Activated CD4-positive, alpha-beta T cell treated with anti-CD3 and anti-CD28 coated beads, Interleukin-2, Interleukin-6, amounts not matched to agents 100 ng/mL and 50 ng/mL, durations not matched to agents 16 hours and 8 hours (primary cell): ENCODE measurements at places on chromosomes 1 and 21.

DNA sequence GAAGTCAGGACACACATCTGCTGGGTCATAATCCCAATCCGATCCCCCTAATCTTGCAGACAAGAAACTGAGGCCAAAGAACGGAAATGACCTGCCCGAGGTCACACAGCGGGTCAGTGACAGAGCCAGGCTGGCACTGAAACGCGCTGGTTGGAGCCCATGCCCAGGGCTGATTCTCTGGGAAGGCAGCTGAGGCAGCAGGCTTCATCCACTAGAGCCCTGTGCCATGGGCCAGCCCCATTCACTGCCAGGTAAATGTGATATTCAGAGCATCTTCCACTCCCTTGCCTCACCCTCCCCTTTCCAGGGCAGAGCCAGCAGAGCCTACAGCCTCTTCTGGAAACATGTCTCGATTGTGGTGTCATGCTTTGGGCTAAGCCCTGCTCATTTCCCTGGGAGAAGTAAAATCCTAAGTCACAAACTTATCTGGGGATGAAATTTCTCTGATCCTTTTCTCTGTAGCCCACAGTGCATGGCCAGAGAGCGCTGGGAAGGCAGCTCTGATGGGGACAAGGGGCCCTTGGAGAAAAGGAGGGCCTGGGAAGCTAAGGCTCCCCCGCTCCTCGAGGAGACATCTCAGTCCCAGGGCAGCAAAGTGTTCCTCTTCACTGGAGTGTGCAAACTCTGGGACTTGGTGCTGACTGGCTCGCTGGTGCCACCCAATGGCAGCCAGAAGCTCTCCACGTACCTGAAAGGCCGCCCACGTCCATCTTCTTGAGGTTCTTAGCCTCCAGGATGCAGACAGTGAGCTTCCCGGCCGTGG is 110.4 kb downstream of the SYT2 start:
- DNase-seq: peak; percentile 50

DNA sequence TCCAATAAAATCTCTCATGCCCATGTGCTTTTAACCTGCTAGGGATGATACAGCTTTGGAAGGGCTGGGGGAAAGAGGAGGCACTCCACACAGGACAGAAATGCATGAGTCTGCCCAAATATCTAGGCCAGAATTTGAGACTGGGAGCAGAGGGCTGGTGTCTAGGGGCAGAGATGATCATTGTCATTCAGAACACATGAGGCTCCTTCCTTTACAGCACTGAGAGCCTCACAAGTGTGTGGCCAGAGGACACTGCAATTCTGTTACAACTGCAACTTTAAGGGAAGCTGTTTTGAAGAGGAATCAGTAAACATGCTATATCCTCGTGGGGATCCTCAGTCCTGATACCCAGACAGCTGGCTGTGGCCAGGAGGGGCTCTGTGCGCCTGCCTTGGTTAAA is 541.3 kb downstream of the OMA1 start:
- DNase-seq: no peak

DNA sequence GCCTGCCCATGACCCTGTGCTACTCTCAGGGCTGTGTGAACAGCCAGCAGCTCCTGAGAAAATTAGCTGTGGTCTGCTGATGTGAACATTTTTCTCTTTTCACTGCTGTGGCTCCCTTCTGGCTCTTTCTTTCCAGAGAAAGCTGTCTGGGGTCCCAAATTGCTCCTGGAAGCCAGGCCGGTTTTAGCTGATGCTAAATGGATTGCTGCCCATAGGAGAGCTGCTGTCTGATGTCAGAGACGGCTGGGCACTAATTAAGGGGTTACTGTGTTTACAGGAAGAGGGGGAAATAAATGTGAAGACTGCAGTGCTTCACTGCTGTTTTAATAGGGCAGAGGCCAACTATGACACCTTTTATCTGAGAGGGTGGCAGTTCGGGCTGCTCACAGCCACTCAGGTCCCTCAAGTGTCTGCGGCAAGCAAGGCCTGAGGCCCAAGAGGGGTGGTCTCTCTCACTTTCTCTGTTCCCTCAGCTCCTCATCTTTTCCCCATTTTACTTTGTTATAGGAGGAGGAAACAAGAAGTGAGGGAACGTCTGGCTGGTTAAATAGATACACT is 106.0 kb upstream of the GNG12 start:
- DNase-seq: no peak

DNA sequence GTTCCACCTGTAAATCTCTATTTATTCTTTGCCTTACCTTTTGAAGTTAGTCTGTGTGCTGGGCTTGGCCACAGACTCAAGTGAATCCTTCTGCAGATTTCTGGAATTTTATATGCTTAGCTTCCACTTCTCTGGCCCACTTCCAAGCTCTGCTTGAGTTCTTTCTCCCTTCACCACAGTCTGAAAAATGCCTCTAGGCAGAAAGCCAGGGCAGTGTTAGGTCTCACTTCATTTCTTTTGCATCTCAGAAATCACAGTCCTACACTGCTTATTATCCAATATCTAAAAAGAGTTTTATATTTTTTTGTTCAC is 48.9 kb downstream of the INKA2 start:
- no peak for DNase-seq

- no peak for DNase-seq
These were observed 9.9 kb upstream of the KLHDC7A start for GRCh38 chr1:18470671-18471355.

GRCh38 chr1:37682334-37682987 is 9.9 kb upstream of the CDCA8 start:
- peak; percentile 80 for DNase-seq

- peak; percentile 85 for DNase-seq
These were observed at the start of gene CD52 for GRCh38 chr1:26317612-26318337. TSS of gene CD52 (plus strand) at chr1:26317958. CDS start at chr1:26318018, 60 bp downstream.

GRCh38 chr1:184672013-184672726 is 82.5 kb downstream of the EDEM3 start:
- no peak for DNase-seq

GRCh38 chr21:18443085-18443484 is 39.5 kb upstream of the TMPRSS15 start:
- DNase-seq: no peak

- peak; percentile 3 for DNase-seq
These were observed 99.4 kb upstream of the JUN start for GRCh38 chr1:58883037-58883887.

DNA sequence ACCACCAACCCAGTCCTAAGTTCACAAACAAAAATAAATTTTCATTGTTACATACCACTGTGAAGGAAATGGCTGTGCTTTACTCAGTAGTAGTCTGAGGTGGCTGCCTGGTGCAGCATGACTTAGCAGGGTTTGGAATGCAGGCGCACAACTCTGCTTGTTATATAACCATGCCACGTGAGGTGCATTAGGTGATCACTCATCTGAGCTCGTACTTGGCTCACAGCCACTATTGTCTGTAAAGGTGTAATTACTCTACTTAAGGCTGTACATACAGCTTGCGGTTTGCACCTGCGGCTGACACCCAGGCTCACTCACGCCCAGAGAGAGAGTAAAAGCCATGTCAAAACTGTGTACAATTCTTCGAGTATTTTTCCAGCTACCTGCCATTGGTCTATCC is 599.4 kb downstream of the LTN1 start:
- no peak for DNase-seq

DNA sequence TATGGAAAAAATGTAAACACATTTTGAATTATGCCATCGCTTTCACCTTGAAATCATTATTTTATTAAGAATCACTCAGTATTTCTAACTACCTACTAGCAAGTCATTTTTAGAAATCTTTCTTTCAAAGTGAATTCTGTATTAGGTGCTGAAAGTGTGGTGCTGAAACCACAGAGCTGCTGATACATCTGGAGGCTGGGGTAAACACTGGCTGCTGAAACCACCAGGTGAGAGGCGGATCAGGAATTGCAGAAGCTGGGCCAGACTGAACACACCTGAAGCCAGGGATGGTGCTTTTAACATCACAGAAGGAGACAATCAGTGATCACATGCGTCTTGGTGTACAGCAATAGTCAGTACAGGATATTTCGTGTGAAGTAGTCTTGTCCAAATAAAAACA is 42.2 kb upstream of the KCNE1 start:
- no peak for DNase-seq

DNA sequence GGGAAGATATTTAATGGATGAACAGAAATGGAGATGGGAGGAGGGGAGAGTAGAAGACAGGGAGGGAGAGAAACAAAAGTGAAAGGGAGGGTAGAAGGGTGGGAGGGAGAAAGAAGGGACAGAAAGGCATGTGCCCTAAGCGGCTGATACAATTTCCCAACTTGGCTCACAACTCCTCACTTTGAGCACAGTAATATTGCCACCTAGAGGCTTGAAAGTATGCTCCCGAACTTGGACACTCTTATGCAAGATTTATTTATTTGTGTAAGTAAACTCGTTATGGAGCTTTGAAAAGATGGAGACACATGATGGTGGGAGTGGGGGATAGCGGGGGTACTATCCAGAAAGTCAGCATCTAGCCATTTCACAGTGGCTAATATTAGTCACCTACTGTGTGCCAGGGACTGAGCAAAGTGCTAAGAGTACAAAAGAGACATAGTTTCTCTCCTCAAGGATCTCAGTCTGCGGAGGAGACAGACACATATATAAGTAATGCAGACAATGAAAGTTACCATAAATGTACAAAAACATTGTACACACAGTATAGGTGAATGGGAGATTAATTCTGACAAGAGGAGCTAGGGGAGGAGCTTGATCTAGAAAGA is 189.7 kb downstream of the SEC16B start:
- DNase-seq: peak; percentile 6

DNA sequence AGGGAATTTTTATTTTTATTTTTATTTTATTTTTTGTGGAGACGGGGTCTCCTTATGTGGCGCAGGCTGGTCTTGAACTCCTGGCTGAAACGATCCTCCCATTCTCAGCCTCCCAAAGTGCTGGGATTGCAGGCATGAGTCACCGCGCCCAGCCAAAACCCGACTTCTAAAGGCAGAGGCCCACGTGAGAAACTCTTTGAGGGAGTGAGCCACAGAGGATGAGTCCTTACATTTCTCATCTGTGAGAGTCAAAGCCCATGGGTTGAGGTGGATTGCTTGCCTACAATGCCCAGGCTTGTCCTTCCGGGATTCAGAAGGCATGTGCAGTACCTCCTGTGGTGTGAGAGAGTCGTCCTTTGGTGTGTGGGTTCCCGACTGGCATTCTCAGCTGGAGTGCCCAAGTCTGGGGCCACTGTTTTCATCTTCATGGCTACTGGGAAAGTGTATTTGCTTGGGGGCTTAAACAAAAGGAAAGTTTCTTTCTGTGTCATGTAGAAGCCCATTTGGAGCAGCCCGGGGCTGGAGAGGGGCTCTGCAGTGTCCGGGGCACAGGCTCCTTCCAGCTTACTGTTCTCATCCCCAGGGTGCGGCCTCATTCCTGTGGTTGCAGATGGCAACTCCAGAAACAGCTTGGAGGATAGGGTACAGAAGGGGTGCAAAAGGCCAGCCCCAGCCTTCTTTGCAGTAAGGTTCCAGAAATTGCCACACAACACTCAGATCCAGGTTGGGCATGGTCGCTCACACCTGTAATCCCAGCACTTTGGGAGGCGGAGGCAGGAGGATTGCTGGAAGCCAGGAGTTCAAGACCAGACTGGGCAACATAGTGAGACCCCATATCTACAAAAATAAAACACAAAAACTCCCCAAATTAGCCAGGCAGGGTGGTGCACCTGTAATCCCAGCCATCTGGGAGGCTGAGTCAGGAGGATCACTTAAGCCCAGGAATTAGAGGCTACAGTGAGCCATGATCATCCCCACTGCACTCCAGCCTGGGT is 29.4 kb upstream of the CSF3R start:
- DNase-seq: no peak

DNA sequence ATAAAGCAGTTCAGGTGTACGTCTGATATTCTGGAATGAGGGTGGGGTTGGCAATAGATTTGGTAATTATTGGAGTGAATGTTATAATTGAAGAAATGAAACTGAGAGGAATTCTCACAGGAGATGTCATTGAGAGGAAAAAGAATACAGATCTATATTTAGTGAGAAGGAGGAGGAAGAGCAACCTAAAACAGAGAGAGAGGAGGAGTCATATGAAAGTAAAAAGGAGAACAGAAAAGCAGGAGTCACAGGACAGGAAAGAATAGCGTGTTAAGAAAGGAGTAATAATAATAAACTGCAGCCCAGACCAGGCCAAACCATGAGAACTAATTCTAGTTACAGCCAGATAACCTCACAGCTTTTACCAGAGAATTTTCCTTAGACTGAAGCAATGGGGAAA is 62.7 kb upstream of the MROH9 start:
- no peak for DNase-seq

GRCh38 chr1:233290396-233291034 is 5.0 kb downstream of the PCNX2 start:
- DNase-seq: no peak

GRCh38 chr1:27147842-27148518 is 6.9 kb downstream of the SLC9A1 start:
- DNase-seq: no peak

- DNase-seq: no peak
These were observed 89.8 kb upstream of the WLS start for GRCh38 chr1:68322096-68322495.

GRCh38 chr1:39854738-39855137 is 28.6 kb downstream of the TRIT1 start:
- DNase-seq: no peak

DNA sequence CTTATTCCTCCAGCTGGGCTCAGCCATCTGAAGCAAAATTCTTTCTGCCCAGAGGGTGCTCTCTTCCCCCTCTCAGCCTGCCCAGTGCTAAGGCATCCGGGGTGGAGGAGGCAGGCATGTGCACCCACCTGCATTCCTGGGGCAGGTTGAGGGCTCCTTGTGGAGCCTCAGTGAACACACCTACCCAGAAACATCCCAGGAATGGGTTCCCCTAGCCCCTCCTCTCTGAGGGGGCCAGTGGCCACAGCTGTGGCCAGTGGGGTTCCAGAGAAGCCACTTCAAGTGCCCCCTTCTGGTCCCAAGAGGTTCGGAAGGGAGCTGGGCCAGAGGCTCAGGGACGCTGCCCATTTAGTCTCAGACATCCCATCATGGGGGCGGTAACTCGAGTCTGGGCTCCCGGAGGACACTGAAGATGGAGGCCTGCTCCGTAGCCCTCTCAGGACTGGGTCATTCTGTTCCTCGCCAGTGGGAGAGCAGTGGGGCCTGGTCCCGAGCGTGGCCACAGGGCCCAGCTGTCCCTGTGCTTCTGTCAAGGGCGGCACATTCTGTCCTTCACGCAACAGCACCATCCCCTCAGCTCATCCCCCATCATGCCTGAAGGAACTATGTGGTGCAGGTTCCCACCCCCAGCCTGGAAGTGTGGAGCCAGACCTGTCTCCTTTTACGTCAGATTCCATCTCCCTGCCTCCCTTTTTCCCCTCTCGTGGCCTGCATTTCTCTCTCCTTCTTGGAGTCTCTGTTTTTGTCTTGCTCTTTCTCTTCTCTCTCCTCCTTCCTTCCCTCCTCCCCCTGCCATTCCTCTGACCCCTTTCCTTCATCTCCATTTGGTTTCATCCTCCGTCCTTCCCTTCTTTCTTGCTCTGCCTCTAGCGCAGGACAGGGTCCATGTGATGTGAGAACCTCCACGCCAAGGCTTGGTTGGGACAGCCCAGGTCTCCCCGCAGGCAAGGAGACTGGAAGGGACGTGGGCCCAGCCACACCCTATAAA is 49.6 kb upstream of the KDM4A start:
- DNase-seq: no peak

DNA sequence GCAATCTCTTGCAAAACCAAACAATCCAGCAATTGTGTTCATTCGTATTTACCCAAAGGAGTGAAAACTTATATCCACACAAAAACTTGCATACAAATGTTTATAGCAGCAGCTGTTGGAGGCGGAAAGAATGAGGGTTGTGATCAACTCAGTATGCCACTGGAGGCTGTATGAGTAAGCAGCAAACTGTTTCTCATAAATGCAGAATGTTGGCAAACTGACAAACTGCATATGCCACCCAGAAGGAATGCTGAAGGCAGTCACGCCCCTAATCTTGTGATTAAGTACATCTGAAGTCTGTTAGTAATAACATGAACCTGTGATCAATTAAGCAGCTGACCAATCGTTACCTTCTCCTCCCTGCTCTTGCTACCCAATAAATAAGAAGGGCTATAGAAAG is 60.5 kb upstream of the CR2 start:
- DNase-seq: no peak
